ENCODE measurements at places on chromosomes 2 and 18. TPM values are rescaled to one million over a fixed set of nuclear protein-coding genes. Genes with fewer than 3 reads are reported as not detected.
A peak's percentile ranks its signal among the peaks of the same experiment; 100 is the strongest.

DNA sequence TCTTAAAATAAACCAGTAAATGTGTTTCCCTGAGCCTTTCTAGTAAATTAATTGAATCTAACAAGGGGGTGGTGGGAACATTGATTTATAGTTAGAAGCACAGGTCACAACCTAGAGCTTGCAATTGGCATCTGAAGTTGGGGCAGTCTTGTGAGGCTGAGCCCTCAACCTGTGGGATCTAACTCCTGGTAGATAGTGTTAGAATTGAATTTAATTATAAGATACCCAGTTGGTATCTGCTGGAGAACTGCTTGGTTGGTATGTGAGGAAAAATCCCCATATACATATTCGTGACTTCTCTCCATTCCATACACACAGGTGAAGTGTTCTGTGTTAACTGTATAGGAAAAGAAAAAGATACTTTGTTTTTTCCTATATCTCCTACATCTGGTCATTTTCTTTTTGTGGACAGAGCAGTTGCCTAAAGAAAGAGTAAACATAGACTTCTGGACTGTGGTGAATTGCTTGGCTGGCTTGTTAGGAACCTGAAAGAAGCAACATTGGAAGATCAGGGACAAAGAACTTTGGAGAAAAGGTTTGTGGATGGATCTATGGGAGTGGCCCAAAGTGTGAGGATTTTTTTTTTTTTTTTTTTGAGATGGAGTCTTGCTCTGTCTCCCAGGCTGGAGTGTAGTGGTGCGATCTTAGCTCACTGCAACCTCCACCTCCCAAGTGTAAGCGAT is 36.7 kb downstream of the THNSL2 start:
- no peak for DNase-seq

DNA sequence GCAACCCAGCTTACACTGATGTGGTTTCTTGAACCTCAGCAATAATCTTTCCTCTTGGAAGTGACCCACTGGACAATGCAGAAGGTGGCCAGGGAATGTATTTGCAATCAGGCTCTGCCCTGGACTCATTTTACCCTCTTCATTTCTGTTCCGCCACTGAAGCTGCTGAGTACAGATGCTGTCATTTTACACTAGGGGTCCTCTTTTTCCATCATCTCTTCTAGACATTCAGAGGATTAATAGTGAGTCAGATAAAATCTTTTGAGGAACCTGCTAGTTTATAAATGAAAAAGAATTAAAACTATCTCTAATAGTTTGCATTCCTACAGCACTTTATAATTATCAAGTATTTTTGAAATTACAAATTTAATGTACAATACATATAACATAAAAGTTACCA is 87.9 kb upstream of the PNPT1 start:
- no peak for DNase-seq

DNA sequence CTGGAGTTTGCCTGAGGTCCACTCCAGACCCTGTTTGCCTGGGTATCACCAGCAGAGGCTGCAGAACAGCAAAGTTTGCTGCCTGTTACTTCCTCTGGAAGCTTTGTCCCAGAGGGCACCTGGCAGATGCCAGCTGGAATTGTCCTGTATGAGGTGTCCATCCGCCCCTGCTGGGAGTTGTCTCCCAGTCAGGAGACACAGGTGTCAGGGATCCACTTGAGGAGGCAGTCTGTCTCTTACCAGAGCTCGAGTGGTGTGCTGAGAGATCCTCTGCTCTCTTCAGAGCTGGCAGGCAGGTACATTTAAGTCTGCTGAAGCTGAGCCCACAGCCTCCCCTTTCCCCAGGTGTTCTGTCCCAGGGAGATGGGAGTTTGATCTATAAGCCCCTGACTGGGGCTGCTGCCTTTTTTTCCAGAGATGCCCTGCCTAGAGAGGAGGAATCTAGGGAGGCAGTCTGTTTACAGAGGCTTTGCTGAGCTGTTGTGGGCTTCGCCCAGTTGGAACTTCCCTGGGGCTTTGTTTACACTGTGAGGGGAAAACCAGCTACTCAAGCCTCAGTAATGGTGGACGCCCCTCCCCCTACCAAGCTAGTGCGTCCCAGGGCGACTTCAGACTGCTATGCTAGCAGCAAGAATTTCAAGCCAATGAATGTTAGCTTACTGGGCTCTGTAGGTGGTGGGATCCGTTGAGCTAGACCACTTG is 34.7 kb downstream of the TFPI start:
- no peak for DNase-seq

DNA sequence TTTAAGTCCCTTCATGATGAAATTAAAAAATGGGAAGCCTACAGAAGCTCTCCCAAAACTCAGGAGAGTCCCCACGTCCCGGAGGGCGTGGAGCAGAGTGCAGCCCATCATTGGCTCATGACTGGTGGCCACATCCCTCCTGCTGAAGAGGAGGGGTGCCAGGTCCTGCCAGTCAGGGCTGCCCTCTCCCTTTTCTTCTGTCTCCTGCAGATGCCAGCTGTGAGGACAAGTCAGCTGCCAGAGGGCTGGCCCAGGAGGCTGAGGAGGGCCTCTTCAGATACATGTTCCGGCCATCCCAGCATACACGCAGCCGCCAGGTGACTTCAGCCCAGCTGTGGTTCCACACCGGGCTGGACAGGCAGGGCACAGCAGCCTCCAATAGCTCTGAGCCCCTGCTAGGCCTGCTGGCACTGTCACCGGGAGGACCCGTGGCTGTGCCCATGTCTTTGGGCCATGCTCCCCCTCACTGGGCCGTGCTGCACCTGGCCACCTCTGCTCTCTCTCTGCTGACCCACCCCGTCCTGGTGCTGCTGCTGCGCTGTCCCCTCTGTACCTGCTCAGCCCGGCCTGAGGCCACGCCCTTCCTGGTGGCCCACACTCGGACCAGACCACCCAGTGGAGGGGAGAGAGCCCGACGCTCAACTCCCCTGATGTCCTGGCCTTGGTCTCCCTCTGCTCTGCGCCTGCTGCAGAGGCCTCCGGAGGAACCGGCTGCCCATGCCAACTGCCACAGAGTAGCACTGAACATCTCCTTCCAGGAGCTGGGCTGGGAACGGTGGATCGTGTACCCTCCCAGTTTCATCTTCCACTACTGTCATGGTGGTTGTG is 2.6 kb downstream of the INHA start:
- DNase-seq: no peak

Gene CHRND
- not detected for total RNA-seq

GRCh38 chr2:35347561-35347960 is 1008.0 kb upstream of the CRIM1 start:
- no peak for DNase-seq

- no peak for DNase-seq
Observed at GRCh38 chr2:126891681-126892500, 6.8 kb upstream of the TEX51 start.

DNA sequence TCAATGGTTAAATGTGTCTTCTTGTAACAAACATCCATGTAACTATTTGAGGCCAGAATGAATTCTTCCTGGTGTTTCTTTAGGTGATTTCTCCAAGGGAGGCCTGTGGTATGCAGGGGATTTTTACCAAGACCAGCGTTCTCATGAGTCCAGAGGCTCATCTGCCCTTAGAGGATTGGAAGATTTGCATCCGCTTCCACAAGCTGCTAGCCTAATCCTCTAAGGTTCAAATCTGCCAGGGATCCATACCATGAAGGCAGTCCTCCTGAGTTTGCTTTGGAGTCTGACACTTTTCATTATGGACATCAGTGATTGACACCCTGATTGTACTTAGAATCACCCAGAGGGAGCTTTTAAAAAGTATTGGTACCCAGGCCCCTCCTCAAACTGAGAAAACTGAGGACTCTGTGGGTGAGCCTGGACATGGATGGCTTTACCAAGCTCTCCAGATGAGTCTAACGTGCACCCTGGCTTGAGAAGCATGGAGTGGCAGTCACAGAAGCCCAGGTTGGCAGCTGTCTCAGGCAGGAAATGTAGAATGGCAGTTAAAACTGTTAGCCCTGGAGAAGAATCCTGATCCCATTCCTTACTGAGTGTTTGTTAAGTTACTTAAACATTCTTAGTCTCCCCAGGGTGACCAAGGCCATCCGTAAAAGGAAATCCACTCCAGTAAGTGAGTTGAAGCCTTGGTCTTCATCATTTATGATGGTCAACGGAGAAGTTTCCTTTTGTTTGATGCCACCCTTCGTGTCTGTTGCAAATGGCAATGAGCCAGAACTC is 95.3 kb upstream of the RMDN2 start:
- no peak for DNase-seq

Gene ERMN
- total RNA-seq: not detected

- peak; percentile 57 for DNase-seq
Observed at GRCh38 chr2:209476367-209477208, 52.7 kb downstream of the MAP2 start.

- no peak for DNase-seq
Observed at GRCh38 chr2:241966647-241967466, 97.3 kb downstream of the RTP5 start.

DNA sequence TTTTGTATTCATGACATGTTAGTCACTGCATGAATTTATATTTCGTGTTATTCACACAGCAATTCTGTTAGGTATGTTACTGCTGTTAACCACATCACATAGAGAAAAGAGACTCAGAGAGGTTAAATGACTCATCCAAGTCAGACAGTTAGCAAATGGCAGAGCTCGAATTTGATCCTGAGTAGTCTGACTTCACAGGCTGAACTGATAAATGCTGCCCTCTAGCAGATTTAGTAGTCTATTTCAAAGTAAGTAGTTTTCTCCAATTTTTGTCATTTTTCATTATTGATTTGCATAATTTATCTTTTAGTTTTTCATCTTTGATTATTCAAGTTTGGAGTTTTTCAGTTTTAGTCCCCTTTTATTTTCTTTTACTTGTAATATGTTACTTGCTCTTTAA is 58.3 kb downstream of the WDR7 start:
- peak; percentile 81 for DNase-seq

- DNase-seq: peak; percentile 64
Observed at GRCh38 chr2:190404487-190404886, 3.7 kb upstream of the MFSD6 start.

Gene CD8B2
- total RNA-seq: not detected

- no peak for DNase-seq
Observed at GRCh38 chr2:41723526-41723925, 324.3 kb upstream of the PKDCC start.

Gene PDE11A
- 0.91 TPM for total RNA-seq

- DNase-seq: peak; percentile 27
Observed at GRCh38 chr2:74267068-74267467, 68.7 kb downstream of the MTHFD2 start.

DNA sequence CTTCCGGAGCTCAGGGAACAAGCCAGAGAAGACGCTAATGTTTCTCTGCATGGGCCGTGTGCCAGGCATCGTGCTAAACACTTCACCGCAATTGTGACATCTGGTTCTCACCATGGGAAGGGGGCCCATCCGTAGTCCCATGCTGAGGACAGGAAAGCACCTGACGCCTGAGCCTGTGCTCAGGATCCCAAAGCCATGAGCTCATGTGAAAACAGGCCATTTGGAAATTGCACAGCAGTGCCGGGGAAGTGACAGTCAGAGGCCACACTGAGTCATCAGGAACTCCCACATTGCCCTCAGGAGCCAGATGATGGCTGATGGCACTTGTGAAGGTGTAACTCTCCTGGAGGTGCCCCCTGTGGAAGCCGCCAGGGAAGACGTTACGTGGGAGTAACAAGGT is 141.0 kb downstream of the INHBB start:
- DNase-seq: peak; percentile 74

GRCh38 chr2:232504438-232504837 is 15.8 kb upstream of the PRSS56 start:
- DNase-seq: no peak

GRCh38 chr18:43022874-43023273 is 92.6 kb downstream of the RIT2 start:
- no peak for DNase-seq

DNA sequence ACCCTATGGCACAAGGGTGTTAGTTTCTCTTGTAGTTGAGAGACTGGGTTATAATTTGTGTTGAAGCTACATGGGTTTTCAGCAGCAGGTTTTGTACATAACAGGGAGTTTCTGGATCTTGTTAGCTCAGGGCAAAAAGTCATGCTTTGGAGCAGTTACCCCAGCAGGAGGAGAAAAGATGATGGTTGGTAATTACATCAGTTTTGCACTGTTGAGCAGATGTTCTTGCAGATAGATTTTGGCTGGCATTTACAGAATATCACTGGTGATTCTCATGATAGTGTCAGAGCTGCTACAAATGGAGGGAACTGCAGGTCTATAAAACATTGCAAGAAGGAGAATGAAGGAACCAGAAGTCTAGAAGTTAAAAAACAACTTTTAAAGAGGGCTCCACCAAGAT is 215.2 kb upstream of the ATP5MC3 start:
- no peak for DNase-seq

- DNase-seq: peak; percentile 10
Observed at GRCh38 chr2:32937602-32938448, 8.9 kb upstream of the LTBP1 start.

DNA sequence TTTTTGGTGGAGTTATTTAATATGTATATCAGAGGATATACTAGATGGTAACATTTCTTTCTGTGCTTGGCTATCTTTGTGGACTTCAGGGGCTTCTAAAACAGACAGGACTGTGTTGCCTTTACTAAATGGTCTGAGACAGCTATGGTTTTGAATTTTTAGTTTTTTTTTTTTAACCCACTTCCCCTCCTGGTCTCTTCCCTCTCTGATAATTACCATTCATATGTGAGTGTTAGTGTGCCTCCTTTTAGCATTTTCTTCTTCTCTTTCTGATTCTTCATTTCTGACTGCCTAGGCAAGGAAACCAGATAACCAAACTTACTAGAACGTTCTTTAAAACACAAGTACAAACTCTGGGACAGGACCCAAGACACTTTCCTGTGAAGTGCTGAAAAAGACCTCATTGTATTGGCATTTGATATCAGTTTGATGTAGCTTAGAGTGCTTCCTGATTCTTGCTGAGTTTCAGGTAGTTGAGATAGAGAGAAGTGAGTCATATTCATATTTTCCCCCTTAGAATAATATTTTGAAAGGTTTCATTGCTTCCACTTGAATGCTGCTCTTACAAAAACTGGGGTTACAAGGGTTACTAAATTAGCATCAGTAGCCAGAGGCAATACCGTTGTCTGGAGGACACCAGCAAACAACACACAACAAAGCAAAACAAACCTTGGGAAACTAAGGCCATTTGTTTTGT is 52.7 kb downstream of the SMAD4 start:
- no peak for DNase-seq

- no peak for DNase-seq
Observed at GRCh38 chr2:205972113-205972512, 113.9 kb downstream of the INO80D start.

Gene ARHGAP28
- 20.4 TPM for total RNA-seq

Gene C2orf76
- total RNA-seq: 25.6 TPM

GRCh38 chr18:58780045-58780444 is 84.6 kb upstream of the ZNF532 start:
- no peak for DNase-seq

Gene IL36B
- not detected for total RNA-seq

- DNase-seq: no peak
Observed at GRCh38 chr2:117723888-117724434, 90.5 kb upstream of the DDX18 start.

DNA sequence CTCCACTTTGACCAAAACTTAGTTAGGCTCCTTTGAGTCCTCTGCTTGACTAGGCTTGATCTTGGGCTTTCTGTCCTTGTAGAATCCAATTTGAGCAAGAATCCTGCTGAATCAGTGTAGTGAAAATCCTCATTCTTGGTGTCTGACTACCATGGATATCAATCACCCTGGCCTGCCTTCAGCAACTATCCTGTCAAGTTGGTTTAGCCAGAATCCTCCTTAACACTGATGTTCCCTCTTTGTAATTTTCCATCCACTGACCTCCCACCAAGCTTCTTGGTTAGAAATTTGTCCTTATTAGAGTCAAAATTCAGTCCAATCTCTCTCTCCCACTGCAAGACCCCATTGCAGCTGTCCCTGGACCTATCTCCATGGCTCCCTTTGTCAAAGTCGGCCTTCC is 494 bp upstream of the RBM45 start:
- no peak for DNase-seq

- DNase-seq: no peak
Observed at GRCh38 chr2:142217804-142218203, 87.0 kb upstream of the LRP1B start.
